Activated CD4-positive, alpha-beta memory T cell treated with anti-CD3 and anti-CD28 coated beads, Interleukin-2, amount 10 ng/mL, durations not matched to agents 7 days and 5 days (primary cell): ENCODE measurements at places on chromosomes 12 and 14. TPM values are rescaled to one million over a fixed set of nuclear protein-coding genes. Genes with fewer than 3 reads are reported as not detected.

TMEM253 gene
- not detected for total RNA-seq

- no peak for DNase-seq
These were observed 536.4 kb downstream of the PRKD1 start for GRCh38 chr14:29391231-29391630.

- DNase-seq = no peak
These were observed 154.9 kb downstream of the DYRK2 start for GRCh38 chr12:67803278-67803993.

GRCh38 chr12:58138424-58138823 lies 197.1 kb downstream of the ATP23 start:
- DNase-seq = no peak

GRCh38 chr14:73227812-73228781 lies 9.2 kb upstream of the PAPLN start:
- no peak for DNase-seq
